ENCODE measurements at places on chromosomes 1 and 21.

- DNase-seq: peak; percentile 82
Observed at GRCh38 chr1:7117399-7118281, 332.4 kb downstream of the CAMTA1 start.

- DNase-seq: no peak
Observed at GRCh38 chr1:224450561-224451350, 16.2 kb upstream of the WDR26 start.

DNA sequence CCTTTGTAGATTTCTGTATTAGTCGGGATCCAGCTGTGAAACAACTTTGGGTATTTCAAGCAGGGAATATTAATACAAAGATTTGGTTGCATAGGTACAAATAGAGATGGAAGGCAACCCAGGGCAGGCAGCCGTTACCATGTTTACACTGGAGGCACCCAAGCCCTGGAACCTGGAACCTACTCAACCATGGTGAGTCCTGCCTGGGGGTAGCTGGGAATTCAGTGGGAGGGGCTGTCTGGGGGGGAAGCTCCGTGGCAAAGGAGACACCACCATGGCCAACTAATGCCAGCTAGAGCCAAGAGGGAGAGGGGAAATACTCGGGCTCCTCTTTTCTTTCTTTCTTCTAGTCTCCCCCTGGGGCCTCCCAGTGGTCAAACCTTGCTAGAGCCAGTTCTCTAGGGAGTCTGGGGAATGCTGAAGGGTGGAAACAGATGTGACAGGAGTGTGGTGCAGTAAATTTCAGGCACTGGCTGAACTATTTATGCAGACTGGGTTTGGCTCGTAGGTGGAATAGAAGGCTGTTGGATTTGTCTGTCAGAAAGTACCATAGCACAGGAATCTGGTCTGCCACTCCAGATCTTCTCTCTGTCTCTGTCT lies 91.9 kb upstream of the CACNA1E start:
- DNase-seq: no peak

GRCh38 chr1:13965770-13966398 lies 265.9 kb downstream of the PRDM2 start:
- peak; percentile 4 for DNase-seq

DNA sequence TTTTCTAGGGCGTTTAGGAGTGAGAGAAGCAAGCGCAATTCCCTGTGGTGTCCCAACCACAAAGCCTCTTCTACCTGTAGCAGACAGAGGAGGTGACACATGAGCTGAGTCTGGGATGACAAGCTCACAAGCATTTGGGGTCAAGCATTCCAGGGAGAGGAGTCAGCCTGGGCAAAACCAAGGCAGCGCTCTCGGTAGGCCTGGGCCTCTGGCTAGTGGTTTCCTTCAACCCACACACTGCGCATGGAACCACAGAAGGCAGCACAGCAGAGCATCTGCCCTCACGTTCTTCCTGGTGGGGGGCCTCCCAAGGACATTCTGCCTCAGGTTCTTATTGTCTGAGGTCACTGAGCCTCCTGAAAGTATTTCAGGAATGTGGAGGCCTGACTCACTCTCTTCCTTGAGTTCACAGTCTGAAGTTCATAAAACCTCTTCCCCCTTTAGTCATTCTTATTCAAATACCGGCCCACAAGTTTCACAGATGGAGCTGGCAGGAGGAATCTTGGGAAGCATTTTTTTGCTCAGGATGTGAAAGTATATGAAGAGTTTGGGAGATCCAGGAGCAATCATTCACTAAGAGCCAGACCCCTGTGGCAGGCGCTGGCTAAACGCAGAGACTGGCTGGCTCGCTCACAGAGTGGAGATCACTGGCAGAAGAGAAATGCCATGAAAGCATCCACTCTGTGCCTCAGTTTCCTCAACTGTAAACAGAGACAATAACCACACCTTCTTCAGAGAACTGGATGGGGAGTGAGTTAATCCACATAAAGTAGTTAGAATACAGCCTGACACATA lies 26.8 kb downstream of the CCN1 start:
- DNase-seq: peak; percentile 100

- DNase-seq: peak; percentile 93
Observed at GRCh38 chr1:78101514-78101913, 55.7 kb downstream of the GIPC2 start.

DNA sequence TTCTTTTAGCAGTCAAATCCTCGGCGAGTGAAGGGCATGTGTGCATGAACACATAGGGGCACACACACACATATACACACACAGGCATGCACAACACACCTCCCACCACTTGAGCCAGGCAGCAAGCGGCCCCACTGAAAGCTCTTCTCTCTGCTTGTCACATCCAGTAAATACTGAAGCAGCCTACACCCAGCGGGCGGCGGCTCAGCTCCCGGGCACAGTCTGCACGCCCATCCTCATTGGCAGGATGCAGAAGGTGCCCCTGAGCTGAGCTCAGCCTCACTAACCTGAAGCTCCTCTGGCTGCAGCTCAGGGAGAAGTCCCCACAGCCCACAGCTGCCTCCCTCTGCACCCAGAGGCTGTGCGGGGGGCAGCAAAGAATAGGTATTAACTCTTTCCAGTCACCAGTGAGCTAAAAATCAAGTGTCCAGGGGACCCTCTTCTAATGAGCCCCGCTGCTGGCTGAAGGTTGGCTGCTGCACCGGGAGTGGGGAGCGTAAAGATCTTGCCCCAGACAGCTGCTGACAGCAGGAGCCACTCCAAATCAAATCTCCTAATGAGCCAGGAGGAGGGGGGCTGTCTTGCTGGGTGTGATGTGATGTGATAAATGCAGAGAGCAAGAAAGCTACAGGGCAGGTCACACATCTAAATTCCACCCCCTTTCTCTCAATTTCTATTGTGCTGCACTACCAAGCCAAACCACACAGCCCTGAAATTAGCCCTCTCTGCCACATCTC lies 12.5 kb downstream of the RGS8 start:
- no peak for DNase-seq

GRCh38 chr1:5821540-5822176 lies 170.6 kb downstream of the NPHP4 start:
- no peak for DNase-seq

DNA sequence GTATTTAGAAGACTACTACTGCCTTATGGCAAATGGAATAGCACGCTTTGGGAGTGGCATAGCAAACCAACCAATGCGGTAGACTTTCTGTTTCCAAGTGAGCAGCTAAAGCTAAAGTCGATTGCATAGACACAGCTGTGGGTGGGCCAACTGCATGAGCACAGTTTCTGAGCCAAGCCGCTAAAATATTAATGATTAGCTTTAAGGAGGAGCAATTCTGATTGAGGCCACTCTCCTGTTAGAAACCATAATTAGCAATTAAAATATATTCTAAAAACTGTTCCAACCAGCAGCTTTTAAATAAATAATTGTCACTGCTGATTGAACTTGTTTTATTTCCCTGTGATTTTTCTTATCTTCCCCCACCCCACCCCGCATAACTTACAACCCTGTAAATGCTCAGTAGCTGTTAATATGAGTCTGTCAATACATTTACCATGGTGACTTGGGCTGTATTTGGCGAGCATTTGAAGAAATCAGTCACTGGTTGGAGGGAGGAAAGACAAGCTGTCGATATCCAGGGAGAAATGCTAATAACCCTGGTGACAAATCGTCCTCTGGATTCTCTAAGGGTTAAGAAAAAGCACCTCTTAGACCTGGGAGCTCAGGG lies 32.2 kb downstream of the RNF220 start:
- no peak for DNase-seq
